Renal pelvis (tissue), 12 donors: ENCODE measurements at places on chromosomes 1 and 21.

- DNase-seq = no peak
Measured at GRCh38 chr1:3101124-3101939, 32.3 kb downstream of the PRDM16 start.

- DNase-seq = no peak
Measured at GRCh38 chr1:186099336-186100104, 275.5 kb downstream of the TPR start.

DNA sequence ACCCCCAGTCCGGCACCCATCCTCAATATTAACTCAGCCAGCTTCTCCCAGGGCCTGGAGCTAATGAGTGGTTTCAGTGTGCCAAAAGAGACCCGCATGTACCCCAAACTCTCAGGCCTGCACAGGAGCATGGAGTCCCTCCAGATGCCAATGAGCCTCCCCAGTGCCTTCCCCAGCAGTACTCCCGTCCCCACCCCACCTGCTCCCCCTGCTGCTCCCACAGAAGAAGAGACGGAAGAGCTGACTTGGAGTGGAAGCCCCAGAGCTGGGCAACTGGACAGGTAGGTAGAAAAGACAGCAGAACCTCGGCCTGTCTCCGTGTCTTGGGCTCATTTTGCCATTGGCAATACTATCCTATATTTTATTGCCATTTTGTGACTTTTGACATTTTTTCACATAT, 45.4 kb upstream of the IPO9 start:
- DNase-seq = no peak

DNA sequence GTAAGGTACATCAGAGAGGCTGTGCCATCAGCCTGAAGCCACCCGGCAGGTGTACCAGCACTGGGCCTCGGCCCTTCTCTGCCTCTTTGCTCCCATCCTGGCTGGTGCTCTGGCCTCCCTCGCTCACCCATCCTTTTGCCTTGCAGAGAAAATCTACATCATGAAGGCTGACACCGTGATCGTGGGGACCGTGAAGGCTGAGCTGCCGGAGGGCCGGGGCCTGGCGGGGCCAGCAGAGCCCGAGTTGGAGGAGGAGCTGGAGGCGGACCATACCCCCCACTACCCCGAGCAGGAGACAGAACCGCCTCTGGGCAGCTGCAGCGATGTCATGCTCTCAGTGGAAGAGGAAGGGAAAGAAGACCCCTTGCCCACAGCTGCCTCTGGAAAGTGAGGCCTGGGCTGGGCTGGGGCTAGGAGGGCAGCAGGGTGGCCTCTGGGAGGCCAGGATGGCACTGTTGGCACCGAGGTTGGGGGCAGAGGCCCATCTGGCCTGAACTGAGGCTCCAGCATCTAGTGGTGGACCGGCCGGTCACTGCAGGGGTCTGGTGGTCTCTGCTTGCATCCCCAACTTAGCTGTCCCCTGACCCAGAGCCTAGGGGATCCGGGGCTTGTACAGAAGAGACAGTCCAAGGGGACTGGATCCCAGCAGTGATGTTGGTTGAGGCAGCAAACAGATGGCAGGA, 24.5 kb upstream of the TNFRSF1B start:
- no peak for DNase-seq

- DNase-seq = no peak
Measured at GRCh38 chr1:112618114-112618720, 724 bp downstream of the ST7L start.

GRCh38 chr1:111290630-111291029, at the start of gene CHIA:
TSS of gene CHIA (plus strand) at chr1:111290851. CDS start at chr1:111310468, 19,617 bp downstream.
- DNase-seq = no peak

- DNase-seq = no peak
Measured at GRCh38 chr1:118461154-118461553, 276.1 kb upstream of the SPAG17 start.

DNA sequence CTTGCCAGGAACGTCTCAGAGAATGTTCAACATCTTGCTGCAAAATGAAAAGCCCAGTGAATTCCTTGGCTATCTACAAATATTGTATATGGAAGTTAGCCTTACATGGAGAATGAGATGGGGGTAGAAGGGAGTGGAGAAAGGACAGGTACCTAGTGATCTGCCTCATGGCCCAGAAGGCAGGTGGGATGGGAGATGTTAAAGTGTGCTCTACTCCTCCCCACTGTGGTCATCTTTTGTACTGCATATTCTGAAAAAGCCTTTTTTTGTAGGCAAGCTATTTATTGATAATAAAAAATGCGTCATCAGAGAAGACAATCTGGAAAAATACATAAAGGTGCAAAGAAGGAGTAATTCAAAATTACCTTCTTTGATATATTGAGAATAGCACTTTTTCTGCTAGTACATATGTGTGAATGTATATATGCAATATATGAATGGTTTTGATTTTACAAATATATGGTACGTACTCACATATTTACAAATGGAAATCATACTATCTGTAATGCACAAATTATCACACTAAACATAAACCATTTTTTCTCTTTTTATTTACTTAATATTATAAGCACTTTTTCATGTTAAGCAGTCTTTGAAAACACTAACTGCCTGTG, 19.1 kb upstream of the SLC5A9 start:
- DNase-seq = peak; percentile 17

DNA sequence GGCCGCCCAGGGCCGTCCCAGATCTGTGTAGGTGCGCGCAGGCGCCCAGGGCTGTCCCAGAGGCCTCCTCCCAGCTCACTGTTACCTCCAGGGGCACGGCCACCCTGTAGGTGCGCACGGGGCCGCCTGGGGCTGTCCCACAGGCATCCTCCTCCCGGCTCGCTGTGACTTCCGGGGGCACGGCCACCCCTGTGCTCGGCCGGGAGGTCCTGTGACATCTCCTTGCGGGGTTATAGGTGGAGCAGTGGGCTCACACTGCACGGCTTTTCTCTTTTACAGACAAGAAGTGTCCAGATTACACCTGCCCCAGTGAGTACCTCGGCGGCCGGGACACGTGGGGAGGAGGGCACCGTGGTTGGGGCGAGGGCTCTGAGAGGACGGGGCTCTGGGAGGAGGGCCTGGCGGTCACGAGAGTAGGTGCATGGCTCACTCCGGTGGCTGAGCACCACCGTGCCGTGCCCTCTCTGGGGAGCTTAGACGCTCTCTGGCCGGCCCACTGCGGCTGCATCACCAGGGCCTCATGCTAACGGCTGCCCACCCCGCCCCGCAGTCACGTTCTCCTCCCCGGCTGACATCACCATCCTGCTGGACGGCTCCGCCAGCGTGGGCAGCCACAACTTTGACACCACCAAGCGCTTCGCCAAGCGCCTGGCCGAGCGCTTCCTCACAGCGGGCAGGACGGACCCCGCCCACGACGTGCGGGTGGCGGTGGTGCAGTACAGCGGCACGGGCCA, 21.4 kb downstream of the COL6A1 start:
- DNase-seq = no peak

DNA sequence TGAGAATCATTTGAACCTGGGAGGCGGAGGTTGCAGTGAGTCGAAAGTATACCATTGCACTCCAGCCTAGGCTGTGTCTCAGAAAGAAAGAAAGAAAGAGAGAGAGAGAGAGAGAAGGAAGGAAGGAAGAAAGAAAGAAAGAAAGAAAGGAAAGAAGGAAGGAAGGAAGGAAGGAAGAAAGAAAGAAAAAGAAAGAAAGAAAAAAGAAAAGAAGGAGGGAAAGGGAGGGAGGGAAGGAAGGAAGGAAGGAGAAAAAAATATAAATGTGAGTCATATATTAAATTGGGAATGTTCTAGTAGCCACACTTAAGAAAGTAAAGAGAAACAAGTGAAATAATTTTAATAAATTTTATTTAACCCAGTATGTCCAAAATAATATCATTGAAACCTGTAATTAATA, 16.7 kb upstream of the CITED4 start:
- no peak for DNase-seq

GRCh38 chr1:18592368-18592767, 38.3 kb upstream of the PAX7 start:
- no peak for DNase-seq

DNA sequence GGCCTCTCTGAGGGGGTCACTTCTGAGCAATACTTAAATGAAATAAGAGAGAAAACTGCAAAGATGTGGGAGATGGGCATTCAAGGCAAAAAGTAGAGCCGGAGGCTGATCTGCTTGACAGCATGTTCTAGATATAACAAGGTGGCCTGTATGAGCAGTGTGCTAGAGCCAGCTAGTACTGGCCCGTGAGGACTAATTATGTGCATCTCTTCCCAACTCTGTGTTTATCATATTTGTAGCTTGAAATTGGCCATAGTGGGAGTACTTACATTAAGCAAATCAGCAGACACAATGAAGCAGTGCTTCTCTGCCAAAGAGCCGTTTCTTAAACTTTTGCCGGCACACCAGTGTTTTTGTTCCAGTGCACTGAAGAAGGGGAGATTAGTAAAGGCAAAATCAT, 13.1 kb upstream of the PTBP2 start:
- DNase-seq = no peak

- DNase-seq = no peak
Measured at GRCh38 chr1:209855623-209856022, 27.9 kb downstream of the UTP25 start.

GRCh38 chr21:16195538-16195910, 465.7 kb downstream of the USP25 start:
- no peak for DNase-seq

DNA sequence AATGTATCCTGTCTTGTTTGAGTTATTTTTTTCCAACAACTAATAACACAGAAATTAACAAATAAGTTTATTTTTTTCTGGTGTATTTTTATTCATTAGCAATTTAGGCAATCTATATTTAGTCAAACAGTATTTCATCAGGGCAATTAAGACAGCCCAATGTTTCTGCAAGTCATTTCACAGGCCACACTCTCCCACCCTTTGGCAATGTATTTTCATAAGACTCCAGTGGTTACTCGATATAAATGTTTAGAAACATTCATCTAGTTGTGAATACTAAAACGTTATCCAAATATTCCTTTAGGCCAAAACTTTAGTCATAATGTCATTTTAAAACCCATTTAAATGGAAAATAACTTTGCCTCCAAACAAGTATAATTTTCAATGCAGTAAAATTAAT, 142.1 kb downstream of the KCNT2 start:
- DNase-seq = no peak

GRCh38 chr1:13528320-13528719, 14.5 kb upstream of the LRRC38 start:
- no peak for DNase-seq

- no peak for DNase-seq
Measured at GRCh38 chr1:51354416-51354815, 24.1 kb upstream of the TTC39A start.

GRCh38 chr1:39842030-39842678, 41.1 kb downstream of the TRIT1 start:
- DNase-seq = no peak

- DNase-seq = no peak
Measured at GRCh38 chr1:46005594-46005993, 126.8 kb downstream of the PIK3R3 start.

DNA sequence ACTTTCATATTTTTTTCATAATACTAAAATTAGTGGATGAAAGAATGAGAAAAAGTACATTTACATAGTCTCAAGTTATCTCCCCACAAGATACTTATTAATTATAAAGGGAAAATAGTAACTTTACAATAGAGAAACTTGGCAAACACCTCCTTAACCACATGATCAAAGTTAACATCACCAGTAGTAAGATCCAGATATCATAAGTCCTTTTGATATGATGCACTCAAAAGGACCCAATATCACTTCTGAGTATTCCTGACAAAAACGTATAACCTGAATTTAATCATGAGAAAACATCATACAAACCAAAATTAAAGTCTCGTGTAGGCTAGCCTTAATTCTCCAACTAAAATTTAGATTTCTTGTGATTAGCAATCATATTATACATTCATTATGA, 67.4 kb downstream of the LYST start:
- no peak for DNase-seq

GRCh38 chr1:216700779-216701178, 22.4 kb downstream of the ESRRG start:
- DNase-seq = no peak

DNA sequence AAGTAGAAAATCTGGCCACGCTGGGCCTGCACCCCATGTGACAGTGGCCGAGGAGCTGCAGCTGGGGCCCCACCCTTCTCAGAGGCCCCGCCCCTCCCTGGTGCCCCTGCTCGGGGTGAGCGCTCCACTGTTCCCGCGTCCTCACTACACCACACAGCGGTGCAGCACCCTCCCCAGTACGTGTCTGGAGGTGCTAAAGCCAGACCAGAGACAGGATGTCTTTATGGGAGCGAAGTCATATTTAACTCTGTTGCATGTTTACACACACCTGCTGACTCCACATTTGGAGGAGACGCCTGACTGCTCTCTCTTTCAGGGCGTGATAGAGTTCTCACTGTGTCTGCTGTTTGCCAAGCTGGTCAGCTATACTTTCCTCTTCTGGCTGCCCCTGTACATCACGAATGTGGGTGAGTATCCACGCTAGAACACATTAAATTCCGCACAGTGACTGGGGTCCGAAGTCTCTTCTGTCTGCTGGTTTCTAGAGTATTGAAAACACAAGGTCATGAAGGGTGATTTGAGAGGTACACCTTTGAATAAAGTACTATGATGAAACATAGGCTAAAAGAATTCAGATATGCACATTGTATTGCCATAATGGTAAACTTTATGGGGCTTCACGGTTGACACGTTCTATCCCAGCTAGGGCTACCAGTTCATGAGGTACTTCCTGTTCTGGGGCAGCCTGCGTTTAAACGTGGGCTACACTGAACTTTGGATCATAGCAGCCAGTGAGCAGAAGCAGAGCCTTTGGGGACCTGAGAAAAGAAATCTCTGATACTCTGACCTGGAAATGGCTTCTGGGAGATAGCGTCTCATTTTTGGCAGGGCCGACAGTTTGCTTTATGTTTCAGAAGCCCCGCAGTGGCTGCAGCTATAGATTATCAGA, 48.4 kb downstream of the SLC37A1 start:
- DNase-seq = peak; percentile 55

DNA sequence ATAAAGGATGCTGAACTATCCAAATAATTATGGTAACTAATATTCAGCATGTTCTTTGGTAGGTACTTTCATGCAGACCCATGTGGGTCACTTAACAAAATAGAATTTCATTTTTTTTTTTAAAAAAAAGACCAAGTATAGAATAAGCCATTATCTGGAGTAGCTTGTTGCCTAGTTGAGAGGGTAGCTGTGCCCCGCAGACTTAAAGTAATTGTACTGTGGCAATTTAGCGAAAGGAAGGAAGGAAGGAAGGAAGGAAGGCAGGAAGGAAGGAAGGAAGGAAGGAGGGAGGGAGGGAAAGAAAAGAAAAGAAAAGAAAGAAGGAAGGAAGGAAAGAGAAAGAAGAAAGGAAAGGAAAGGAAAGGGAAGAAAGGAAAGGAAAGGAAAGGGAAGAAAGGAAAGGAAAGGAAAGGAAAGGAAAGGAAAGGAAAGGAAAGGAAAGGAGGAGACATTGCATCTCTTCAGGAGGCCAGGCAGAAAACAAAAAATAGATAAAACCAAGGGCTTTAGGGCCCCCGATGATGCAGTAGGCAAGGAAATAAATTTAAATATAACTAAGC, 35.3 kb upstream of the C1orf21 start:
- DNase-seq = no peak

DNA sequence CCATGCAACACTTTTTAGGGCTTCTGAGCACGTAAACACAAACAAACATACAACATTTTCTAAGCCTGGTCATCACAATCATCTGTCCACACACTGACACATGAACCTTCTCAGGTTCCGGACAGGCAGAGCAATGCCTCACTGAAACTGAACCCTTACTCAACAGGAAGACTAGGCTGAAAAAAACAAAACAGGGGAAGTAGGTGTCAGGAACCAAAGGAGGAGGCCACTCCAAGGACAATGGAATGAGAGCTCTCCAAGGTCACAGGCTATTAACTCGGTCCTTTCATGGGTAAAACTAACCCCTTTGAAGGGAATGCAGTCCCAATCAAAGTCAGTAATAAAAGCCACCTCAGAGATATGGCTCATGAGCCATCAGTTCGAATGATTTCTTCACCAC, 76.6 kb downstream of the FAM78B start:
- DNase-seq = peak; percentile 71
